ENCODE measurements at places on chromosomes 11 and 22.

- no peak for DNase-seq
Measured at GRCh38 chr11:35107861-35108260, 31.1 kb upstream of the CD44 start.

DNA sequence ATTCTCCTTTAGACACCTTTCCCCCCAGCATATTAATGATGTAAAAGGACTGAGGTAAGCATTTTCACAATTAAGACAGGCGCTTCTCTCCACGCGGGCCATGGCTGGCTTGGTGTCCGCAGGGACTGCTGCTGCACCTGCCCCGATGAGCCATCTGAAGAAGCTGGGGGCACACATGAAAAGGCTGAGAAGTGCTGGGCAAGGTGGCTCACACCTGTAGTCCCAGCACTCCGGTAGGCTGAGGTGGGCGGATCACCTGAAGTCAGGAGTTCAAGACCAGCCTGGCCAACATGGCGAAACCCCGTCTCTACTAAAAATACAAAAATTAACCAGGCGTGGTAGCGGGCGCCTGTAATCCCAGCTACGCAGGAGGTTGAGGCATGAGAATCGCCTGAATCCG is 21.3 kb downstream of the KRTAP5-6 start:
- no peak for DNase-seq

GRCh38 chr11:130886704-130887103 is 29.6 kb downstream of the SNX19 start:
- DNase-seq, result no peak

- DNase-seq, result no peak
Measured at GRCh38 chr11:6888830-6889229, 3.5 kb downstream of the OR2D2 start.

DNA sequence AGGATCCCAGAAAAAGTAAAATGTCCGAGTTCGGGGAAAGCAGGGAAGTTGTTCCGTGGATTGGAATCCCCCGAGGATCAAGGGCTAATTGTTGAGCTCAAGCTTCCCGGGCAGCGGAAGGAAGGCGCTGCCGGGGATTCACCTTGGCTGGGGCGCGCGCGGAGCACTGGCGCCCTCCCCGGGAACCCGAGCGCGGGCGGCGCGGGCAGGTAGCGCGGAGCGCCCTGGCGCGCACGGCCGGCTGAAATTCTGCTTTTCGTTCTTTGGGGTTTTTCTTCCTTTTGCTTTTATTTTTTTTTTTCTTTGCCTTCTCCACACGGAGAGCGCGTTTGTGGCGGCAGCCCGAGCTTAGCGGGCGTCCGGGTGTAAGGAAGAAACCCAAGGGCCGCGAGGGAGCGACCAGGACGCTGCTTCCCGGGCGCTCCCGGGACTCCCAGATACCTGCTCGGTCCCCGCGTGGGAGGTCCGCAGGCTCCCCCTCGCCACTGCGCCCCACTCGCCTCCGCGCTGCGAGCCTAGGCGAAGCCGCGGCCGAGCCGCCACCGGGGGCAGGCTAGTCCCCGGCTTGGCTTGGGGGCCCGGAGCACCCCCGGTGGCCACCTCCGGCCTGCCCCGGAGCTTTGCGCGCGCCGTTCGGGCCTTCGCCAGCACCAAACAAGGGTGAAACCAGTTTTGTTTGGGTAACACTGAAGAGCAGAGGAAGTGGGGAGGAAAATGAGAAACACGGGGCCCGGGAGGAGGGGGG is 4.8 kb upstream of the IGF2 start:
- DNase-seq, result no peak

- no peak for DNase-seq
Measured at GRCh38 chr22:24473284-24473683, 21.8 kb upstream of the UPB1 start.

DNA sequence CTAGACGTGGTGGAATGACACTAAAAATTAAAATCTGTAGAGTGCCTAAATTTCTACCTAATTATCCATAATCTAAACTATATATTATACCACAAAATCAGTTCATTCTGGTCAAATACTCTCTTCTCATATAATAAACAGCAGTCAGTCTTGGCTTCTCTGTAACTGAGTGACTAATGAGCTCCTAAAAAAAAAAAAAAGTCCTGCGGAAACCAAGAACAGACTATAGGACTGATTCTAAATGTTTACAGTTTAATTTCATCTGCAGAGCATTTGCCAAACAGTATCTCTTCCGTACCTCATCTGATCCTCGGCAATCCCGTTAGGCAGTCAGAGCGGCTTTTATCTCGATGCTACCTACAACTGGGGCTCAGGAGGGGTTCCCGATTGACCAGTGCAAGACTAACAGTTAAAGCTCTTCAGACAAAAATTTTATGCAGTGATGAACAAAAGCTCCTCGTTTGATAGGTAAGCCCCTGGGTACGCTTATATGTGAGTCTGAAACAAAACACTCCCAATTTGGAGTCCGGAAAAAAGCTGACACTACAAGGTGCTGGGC is 686 bp downstream of the KIF18A start:
- no peak for DNase-seq

DNA sequence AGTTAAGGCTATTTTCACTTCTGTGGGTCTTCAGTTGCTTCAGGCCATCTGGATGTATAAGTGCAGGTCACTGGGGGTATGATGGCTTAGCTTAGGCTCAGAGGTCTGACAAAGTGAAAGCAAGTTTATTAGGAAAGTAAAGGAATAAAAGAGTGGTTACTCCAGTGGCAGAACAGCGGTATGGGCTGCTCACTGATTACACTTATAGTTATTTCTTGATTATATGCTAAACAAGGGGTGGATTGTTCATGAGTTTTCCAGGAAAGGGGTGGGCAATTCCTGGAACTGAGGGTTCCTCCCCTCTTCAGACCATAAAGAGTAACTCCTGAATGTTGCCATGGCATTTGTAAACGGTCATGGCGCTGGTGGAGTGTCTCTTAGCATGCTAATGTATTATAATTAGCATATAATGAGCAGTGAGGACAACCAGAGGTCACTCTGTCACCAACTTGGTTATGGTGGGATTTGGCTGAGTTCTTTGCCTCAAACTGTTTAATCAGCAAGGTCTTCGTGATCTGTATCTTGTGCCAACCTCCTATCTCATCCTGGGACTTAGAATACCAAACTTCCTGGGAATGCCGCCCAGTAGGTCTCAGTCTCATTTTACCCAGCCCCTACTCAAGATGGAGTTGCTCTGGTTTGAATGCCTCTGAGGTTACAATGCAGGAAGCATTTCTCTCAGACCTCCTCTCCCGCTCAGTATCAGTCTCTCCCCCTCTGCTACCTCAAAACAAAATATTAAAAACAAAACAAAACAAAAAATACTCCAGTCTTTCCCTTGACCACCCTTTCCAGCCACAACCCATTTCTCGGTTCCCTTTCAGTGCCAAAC is 106.6 kb upstream of the SLC22A12 start:
- DNase-seq, result no peak

GRCh38 chr11:124944565-124944964 is 8.7 kb upstream of the HEPACAM start:
- no peak for DNase-seq

All from NCI-H2029 (cell line).